Suppressor macrophage treated with lipopolysaccharide for 1 hour (primary cell): ENCODE measurements at places on chromosomes 12 and 14.

DNA sequence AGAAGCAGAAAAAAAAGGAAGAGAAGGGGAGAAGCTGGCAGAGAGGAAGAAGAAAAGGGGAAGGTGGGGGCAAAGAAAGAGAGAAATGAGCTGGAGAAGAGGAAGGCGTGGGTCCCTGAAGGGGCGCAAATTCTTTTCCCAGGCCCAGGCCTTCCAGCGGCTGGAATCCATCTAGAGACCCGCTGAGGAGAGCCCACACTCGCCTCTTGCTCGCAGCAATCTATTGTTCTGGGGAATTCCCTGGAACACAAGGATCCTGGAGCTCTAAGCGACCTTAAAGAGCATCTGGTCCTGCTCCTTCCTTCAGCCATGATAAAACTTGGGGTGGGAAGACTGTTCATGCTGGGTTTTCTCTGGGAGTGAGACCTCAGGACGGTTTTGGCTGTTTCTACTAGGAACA, 41.2 kb upstream of the FKBP4 start:
- no peak for DNase-seq

GRCh38 chr12:52216100-52216499, 16.9 kb upstream of the KRT7 start:
- no peak for DNase-seq

DNA sequence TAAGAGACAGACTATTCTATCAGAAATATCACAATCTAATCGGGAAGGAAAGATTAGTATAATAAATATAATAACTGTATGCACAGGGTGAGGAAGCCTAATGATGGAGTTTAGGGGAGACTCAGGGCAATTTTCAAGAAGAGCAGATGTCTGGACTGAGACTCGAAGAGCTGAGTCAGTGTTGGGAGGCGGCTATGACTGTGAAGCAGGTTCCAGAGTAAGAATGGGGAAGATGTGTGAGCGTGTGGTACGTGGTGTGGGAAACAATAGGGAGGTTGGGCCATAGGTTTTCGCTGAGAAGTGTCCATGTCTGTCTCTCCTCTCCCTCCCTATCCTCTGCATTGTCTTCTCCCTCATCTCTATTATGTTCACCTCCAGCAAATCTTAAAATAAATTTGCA, 85.6 kb downstream of the LMO3 start:
- DNase-seq, result no peak

DNA sequence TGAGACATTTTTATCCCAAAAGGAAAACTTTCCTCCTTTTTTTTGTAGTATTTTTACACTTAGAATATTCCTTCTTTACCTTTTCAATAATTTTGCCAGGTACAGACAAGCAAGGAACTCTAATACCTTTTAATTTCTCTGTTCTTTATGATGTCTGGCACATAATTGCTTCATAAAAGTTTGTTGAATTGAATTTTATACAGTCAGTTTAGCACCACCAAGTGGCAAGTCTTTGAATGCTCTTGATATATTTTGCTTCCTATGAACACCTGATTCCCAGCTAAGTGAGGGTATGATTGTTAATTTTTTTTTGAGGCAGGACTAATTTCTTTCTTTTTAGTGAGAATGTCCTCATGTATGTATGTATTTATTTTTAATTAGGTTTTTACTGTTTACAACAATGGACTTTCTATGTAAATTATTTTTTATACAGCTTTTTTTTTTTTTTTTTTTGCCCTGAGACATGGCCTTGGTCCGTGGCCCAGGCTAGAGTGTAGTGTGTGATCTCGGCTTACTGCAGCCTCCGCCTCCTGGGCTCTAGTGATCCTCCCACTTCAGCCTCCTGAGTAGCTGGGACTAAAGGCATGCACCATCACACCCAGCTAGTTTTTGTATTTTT, 6.9 kb downstream of the TBC1D15 start:
- DNase-seq, result peak; percentile 68

DNA sequence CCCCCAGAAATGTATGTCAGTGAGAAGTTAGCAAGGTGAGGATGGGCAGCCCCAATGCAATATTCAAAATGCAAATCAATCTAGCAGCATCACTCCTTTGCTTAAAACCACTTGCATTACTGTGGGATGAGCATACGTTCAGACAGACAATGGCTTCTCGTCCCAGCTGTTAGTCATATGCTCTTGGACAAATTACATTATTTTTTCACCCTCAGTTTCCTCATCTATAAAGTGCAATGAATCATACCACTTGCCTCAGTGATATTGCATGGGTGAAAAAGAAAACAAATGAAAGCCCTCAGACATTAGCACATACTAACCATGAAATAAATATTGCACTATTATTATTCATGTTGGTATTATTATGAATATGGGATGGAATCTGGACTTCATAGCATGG, 132.3 kb downstream of the C12orf75 start:
- DNase-seq, result no peak

GRCh38 chr14:52926953-52927352, 23.9 kb downstream of the FERMT2 start:
- DNase-seq, result no peak

- no peak for DNase-seq
These were observed at the start of gene CPNE6 for GRCh38 chr14:24071144-24071697. CPNE6 (plus strand) TSS chr14:24071562; CDS start chr14:24072937, 1,375 bp downstream.

GRCh38 chr14:80465546-80466220, 254.4 kb upstream of the DIO2 start:
- DNase-seq, result no peak

DNA sequence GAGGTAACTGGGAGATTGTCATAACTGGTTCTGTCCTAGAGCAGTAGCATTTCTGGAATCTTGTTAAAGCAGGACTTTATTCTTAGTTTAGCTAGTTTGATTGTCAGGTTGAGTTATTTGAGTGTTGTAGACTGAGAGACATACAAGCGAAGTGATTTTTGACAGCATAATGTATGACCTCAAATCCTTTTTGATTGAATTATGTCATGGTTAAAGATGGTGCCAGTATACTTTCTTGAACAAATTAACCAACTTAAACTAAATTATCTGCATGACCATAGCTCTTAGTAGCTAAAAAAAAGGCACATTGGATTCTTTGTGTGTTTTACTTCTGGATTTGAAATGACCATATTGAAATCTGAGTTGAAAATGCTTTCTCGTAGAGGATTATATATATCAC, 626.6 kb downstream of the TMTC2 start:
- no peak for DNase-seq

GRCh38 chr14:22600027-22600426, 1.9 kb downstream of the ABHD4 start:
- no peak for DNase-seq

DNA sequence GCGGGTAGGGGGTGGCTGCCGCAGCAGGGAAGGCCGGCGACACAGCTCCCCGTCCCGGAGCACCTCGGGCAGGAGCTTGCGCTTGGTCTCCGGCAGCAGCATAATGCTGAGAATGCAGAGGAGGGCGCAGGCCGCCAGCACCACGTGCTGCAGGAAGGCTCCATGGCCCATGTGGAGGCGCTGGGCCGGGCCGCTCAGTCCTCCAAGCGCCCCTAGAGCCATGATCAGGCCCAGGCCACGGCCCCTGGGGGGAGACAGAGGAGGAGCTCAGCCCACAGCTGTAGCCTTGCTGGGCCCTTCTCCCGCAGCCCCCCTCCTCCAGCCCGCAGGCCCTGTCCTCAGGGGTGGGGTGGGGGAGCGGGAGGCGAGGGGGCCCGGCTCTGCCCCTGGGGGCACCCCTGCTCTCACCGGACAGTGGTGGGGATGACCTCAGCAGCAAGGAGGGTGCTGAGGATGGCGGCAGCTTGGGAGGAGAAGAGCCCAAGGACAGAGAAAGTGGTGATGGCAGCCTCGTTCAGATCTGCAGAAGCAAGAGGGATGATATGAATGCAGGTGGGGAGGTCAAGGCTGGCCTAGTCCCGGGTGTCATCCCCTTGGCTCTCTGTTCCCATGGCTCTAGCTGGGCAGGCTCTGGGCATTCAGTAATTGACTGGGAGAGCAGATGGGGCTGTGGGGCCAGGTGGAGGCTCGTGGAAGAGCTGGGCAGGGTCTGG, 5.8 kb downstream of the SLC22A17 start:
- no peak for DNase-seq

DNA sequence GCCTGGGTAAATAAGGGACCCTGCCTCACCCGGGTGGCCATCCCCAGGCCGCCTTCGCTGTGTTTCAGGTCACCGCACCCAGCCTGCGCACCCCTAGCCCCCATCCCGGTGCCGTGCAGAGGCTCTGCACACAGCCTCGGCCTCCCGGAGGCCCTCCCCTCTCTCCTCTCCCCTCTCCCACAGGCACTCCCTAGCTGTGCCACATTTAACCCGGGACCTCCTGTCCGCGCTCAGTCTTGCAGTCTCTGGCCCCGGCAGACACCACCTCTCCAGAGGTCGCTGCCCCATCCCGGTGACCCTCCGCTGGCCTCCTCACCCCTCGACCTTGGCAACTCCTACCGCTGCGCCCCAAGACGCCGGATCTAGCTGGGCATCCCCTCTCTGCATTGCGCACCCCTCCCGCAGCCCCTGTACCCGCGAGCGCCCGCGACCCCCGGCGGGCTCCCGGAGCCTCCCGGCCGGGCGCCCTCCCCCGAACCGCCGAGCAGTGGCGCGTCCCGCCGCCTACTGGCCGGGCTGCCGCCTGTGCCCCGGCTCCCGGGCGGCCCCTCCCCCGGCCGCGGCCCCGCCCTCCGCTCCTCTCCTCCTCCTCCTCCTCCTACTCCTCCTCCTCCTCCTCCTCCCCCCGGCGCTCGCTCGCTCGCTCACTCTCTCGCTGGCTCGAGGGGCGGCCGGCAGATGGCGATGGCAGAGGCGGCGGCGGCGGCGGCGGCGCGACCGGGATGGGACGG, 120.7 kb downstream of the AACS start:
- DNase-seq, result peak; percentile 53

- peak; percentile 55 for DNase-seq
These were observed 448.1 kb upstream of the DCN start for GRCh38 chr12:91630596-91631293.

DNA sequence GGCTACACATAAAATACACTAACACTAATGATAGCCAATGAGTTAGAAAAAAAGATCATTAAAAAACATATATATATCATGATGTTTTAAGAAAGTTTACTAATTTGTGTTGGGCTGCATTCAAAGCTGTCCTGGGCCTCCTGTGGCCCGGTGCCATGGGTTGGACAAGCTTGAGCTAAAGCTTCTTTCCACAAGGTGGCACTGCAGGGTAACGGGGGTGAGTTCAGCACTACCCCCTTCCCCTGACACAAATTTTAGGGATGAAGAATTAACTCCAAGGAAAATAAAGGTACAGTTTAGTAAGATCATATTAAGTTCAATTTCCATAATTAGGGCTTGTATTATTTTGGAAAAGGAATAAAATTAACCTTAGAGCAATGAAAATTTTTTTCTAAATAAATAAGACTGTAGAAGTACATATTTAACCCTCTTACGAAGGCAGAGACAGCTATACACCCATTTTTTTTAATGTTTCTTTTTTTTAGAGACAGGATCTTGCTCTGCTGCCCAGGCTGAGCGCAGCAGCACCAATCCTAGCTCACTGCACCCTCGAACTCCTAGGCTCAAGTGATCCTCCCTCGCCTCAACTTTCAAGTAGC, 38.9 kb downstream of the PPP1R13B start:
- DNase-seq, result peak; percentile 84

GRCh38 chr14:31716208-31716607, 155.0 kb downstream of the NUBPL start:
- no peak for DNase-seq

DNA sequence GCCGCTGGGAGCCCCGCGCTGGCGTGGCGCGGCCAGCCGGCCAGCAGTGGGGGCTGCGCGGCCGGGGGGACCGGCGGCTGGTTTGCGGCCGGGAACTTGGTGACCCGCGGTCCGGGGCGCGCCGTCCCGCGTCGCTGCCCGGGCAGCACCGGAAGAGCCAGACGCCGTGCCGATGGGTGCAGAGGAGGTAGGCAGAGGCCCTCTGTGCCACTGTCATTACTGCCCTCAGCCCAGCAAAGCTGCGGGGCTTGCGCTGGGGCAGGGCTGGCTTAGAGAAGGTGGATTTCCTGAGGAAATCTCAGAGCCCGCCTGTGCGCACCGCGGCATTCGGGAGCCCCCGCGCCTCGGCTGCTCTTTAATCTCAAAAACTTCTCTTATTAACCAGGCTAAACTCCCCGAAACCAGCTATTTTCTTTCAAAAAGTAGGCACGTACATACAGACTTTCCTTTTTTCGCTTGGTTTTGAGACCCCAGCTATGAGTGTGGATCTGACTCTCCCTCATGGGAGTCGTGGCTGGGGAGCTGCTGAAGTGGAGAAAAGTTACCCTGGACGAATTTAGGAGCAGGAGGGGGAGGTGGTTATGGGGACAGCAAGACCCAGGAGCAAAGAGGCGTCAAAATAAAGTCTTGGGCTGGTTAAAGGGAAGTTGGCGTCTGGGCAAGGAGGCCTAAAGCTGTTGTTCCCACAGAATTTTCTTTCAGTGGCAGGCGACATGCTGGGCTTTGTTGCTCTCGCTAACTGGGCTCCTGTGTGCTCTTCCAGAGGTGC, 802 bp downstream of the SUSD6 start:
- DNase-seq, result peak; percentile 63

GRCh38 chr12:14577344-14577743, 9.7 kb upstream of the PLBD1 start:
- DNase-seq, result peak; percentile 19

DNA sequence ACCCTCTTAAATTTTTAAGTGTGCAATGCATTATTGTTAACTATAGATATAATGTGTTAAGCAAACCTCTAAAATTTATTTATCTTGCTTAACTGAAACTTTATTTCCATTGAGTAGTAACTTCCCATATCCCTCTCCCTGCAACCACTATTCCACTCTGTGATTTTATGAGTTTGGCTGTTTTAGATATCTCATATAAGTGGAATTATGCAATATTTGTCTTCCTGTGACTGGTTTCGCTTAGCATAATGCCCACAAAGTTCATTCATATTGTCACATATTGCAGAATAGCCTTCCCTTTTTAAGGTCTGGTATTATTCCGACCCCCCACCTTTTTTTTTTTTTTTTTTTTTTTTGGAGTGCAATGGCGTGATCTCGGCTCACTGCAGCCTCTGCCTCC, 247.6 kb downstream of the EMP1 start:
- DNase-seq, result no peak

DNA sequence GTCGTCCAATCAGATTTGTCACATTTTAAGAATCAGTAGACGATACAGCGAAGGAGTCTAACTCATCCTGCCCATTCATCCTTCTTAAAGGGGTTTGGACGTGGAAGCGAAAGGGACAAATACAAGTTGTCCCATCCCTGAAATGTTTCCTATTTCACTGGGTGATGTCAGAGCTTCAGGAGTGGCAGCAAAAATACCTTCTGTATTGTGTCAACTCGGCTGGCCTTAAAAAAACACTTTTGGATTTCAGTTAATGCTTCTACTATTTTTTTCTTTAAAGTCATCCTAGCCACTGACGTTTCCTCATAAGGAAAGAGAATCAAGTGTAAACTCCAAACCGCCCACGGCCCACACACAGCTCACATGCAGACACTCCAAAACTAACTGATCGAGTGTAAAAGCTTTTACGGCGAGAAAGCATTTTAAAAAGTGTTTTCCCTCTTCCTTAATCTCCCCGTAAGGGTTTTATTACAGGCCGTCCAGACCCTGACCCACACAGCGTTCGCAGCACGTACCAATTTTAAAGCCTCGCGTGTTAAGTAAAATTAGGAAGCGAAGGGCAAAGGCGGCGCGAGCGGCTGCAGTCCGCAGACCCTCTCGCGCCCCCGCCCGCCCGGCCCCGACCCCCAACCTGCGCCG, 593 bp downstream of the CFL2 start:
- peak; percentile 83 for DNase-seq
